ENCODE measurements at places on chromosomes 6 and 20. TPM values are rescaled to one million over a fixed set of nuclear protein-coding genes. Genes with fewer than 3 reads are reported as not detected.

The ENPP4 gene
- total RNA-seq, result 13.8 TPM

DNA sequence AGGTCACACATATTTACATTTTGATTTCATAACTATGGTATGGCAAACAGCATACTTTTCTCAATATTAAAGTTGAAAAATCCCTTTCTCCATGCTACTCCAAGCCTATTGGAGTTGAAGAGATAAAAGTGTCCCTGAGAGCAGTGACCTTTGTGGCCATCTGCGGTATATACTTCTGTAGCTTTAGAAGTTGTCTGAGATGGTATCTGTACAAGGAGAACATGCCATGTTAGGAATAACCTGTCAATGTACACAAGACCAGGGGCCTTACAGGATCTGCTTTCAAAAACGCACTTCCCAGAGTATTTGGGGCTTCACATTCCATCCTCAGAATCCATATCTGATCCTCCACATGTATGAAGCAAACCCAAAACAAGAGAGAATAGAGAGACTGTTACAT lies 226.7 kb downstream of the MEI4 start:
- no peak for DNase-seq

DNA sequence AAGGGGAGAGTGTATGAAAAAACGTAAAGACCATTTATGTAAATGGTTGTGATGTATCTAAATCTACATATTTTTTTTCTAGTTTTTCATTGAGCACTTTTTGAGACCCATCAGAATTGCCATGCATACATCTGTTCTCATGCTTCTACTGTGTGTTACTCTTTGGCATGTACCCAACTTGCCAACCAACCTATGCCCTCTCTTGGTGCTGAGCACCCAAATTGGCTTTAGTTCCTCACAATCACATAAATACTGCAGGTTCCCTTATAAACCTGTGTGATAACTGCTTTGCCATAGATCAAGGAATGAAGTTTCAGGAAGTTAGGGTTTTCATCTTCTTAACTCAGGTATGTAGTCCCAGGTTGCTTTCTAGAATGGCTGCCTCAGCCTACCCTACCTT lies 7.8 kb downstream of the ENPP3 start:
- DNase-seq, result no peak

DNA sequence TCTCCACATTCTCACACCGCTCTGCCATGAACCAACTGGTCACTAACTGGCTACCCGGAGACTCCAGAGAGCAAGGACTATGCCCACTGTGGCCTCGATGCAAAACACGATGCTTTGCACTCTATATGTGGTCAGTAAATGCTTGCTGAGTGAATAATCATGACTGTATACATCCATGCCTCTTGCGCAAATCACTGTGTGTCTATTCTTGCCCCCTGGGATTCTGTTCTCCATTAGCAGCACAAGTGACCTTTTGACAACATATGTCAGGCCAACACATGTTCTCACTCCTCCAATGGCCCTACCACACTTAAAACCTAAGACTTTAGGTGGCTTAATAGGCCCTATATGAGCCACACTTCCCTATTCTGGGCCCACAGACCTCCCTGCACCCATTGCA lies 16.9 kb downstream of the KIF16B start:
- no peak for DNase-seq

The PRRT1 gene
- total RNA-seq, result 0.18 TPM

- peak; percentile 77 for DNase-seq
Measured at GRCh38 chr6:4805553-4806336, 29.5 kb downstream of the CDYL start.

All from stomach (tissue), 19 donors.